Fibroblast of the conjunctiva (primary cell): ENCODE measurements at places on chromosomes 7 and 10.

- no peak for DNase-seq
Observed at GRCh38 chr10:104256335-104256961, 1.8 kb downstream of the GSTO1 start.

DNA sequence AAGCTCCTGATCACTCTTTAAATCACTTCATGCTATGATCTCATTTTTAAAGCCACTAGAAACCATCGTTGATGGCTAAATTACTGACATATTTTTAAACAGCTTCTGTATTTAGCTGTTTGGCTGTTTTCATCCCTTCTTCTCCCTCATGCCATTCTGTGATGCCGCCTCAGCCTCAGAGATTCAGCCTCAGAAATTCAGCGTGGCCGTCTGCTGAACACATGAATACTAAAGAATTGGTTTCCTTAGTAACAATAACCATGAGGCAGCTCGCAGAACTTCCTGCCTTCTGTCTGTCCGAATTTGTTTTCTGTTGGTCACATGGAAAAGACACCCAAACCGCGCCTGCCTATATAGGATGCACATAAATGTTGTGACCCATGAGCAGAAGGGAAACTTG is 31.0 kb upstream of the FZD1 start:
- DNase-seq, result no peak

- no peak for DNase-seq
Observed at GRCh38 chr10:71476228-71477011, 79.7 kb downstream of the CDH23 start.

DNA sequence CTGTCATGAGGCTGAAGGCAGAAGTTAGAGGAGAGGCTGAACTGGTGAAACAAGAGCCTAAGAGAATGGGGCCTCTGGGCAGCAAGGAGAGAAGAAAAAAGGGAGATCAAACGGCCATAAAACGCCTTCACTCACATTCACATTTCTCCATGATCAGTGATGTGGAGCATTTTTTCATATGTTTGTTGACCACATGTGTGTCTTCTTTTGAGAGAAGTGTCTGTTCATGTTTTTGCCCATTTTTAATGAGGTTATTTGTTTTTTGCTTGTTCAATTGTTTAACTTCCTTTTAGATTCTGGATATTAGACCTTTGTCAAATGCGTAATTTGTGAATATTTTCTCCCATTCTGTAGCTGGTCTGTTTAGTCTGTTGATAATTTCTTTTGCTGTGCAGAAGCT is 155.0 kb downstream of the TMEM26 start:
- DNase-seq, result no peak

DNA sequence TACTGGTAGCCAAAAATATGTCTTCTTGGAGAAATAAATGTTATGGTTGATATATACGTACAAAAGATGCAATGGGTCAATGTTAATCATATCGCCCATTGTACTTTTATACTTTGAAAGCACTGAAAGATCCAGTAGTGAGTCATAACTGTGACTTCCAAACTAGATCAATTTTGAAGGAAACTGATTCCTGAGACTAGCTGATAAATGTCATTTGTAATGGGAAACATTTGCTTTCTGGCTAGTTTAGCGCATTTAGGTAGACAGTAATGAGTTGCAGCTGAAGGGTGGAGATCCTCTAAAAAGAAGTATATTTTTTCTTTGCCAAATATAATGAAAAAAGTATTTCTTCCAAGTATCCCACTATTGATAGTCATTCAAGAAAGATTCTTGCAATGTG is 53.5 kb upstream of the ARHGAP21 start:
- no peak for DNase-seq

- no peak for DNase-seq
Observed at GRCh38 chr10:6819301-6819700, 239.2 kb upstream of the PRKCQ start.

DNA sequence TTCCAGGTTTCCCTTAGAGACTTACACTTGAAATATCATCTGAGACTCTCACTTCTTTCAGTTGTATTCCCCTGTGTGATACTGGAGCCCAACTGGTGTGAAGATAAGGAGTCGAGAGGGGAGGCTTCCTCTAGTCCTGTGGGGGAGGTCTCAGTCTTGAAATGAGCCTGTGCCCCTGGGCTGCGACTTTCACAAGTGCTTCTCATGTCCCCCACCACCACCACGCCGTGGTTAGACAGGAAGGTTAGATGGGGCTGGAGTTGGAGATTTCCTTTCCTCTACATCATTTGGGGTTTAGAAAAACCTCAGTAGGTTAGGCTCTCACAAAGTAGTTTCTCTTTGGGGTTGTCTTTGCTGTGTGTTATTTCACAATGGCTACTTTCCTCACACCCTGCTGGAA is 25.6 kb upstream of the MKX start:
- DNase-seq, result no peak

- DNase-seq, result no peak
Observed at GRCh38 chr10:79585870-79586527, 24.7 kb upstream of the SFTPA1 start.

GRCh38 chr10:112826018-112826697 is 123.9 kb upstream of the TCF7L2 start:
- no peak for DNase-seq

GRCh38 chr7:114788706-114789105 is 133.2 kb upstream of the MDFIC start:
- no peak for DNase-seq

GRCh38 chr7:116776610-116777289 is 85.6 kb upstream of the CAPZA2 start:
- peak; percentile 55 for DNase-seq

- DNase-seq, result no peak
Observed at GRCh38 chr7:20136647-20137046, 80.5 kb downstream of the MACC1 start.

DNA sequence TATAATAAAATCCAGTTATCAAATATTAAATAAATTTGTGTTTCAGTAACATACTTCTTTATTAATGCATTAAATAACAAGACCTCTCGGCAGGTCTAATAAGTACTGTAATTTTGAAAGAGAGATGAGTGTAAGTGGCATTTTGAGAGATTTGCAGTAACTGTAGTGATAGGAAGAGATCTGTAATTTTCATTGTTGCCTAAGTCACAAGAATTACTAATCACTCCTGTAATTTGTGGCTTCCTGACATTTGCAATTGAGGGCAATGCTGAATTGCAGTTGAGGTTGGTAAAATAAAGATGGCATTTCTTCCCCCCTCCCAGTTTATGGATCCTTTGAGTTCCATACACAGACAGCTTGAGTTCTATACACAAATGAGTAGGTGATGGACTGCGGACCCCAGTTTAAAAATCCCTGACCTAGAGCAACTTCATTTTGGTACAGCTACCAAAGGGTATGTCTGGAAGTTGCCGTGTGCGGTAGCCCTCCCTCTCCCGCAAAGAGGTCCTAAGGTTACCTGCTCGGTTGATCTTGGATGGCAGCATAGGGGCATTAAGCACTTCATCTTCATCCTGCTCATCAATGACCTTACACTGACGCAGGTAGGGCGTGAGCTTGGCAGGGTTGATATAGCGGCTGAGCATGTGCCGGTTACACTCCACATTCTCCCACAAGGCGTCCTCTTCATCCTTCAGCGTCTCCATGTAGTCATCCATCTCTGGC is 96.4 kb downstream of the CARD11 start:
- DNase-seq, result no peak

GRCh38 chr10:62136931-62137330 is 131.7 kb downstream of the RTKN2 start:
- no peak for DNase-seq

DNA sequence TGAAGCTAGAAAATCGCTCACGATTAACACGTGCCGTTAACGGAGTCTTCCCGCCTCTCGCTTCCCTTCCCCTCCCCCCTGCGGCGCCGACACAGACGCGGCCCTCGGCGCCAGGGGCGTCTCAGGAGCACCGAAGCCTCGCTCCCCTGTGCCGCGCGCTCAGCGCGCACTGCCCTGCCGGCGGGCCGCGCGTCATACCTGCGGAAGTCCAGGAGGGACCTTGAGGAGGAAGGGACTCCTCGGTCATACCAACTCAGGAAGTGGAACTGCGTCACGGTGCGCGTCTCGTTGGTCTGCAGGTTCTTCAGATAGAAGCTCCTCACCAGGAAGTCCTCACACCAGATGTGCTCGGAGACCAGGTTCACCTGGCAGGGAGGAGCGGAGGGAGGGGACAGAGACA is 239.6 kb downstream of the DNAJB6 start:
- no peak for DNase-seq
